Neural progenitor cell (in vitro differentiated cells): ENCODE measurements at places on chromosomes 7 and 10. TPM values are rescaled to one million over a fixed set of nuclear protein-coding genes. Genes with fewer than 3 reads are reported as not detected.
A peak's percentile ranks its signal among the peaks of the same experiment; 100 is the strongest.

CRTAC1 gene
- 0.30 and 0.77 TPM in 2 replicates for total RNA-seq

- no peak for DNase-seq
Observed at GRCh38 chr7:25707768-25708620, 444.0 kb upstream of the NFE2L3 start.

FAM149B1 gene
- total RNA-seq: 34.8 and 43.3 TPM in 2 replicates

DNA sequence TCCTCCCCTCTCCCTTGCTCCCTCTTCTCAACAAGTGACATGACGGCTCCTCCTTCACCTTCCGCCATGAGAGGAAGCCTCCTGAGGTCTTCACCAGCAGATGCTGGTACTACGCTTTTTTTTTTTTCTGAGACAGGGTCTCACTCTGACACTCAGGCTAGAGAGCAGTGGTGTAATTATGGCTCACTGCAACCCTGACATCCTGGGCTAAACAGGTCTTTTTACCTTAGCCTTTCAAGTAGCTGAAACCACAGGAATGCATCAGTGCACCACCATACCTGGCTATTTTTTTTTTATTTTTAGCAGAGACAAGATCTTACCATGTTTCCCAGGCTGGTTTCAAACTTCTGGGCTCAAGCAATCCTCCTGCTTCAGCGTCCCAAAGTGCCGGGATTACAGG is 43.6 kb downstream of the MDH2 start:
- DNase-seq: no peak

SKIDA1 gene
- 123 and 127 TPM in 2 replicates for total RNA-seq

TFPI2 gene
- total RNA-seq: 1.5 and 5.8 TPM in 2 replicates

PDCD4 gene
- total RNA-seq: 57.7 and 106 TPM in 2 replicates

- DNase-seq: peak; percentile 48
Observed at GRCh38 chr10:78165617-78166016, 132.0 kb downstream of the RPS24 start.

- DNase-seq: no peak
Observed at GRCh38 chr7:157377436-157378124, 40.8 kb downstream of the DNAJB6 start.

OR6B1 gene
- not detected in 2 replicates for total RNA-seq
